ENCODE measurements at places on chromosomes 7 and 10.

GRCh38 chr7:105934572-105935185 is 28.4 kb upstream of the CDHR3 start:
- DNase-seq = peak; percentile 60

GRCh38 chr7:15248514-15248913 is 313.3 kb downstream of the AGMO start:
- DNase-seq = no peak

GRCh38 chr10:90319188-90319914 is 538.5 kb downstream of the HTR7 start:
- DNase-seq = no peak

DNA sequence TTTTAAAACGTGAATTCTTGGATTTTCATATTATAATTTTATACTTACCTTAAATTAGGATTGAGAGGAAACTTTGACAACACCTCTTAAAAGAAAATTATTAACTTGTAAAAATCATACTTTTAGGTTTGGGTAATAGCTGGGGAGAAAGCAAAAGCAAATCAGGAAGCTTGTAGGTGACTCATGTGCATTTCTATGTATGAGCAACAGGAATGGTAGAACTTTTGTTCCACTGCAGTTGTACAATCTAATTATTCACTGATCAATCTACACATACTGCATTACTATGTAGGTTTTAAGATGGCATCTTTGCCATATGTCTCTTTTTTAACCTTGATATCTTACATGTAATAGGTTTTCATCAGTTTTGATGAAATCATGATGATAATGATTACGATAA is 223.2 kb downstream of the PRKG1 start:
- DNase-seq = no peak

- no peak for DNase-seq
Observed at GRCh38 chr7:1100386-1100785, 12.5 kb downstream of the GPER1 start.

GRCh38 chr7:133562621-133563020 is 309.7 kb downstream of the EXOC4 start:
- DNase-seq = no peak

DNA sequence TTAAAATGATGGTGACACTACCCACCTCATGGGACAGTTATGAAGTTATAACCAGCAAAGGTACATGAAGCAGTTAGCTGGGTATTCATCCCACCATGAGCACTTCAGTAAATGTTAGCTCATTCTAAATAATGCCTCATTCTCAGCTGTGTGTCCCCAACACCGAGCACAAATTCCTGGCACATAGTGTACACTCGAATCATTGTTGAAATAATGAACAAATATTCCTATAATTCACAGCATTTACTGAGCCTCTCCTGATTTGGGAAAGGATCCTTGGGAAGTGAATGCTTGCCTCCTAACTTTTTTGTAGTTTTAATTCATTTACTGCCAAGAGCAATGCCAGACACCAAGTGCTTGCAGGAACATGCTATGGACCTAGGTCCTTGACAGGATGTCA is 235.2 kb downstream of the DGKI start:
- no peak for DNase-seq

GRCh38 chr7:98399462-98399861 is 1.4 kb downstream of the BAIAP2L1 start:
- DNase-seq = peak; percentile 25

All from common myeloid progenitor, CD34-positive (primary cell).